ENCODE measurements at places on chromosomes 5 and 9. TPM values are rescaled to one million over a fixed set of nuclear protein-coding genes. Genes with fewer than 3 reads are reported as not detected.

The GPX8 gene
- not detected for total RNA-seq

The LCN12 gene
- 2.4 TPM for total RNA-seq

The HSD17B3 gene
- not detected for total RNA-seq

The PDCD1LG2 gene
- 1.2 TPM for total RNA-seq

The PHYHD1 gene
- 0.77 TPM for total RNA-seq

The ZBTB26 gene
- 11.3 TPM for total RNA-seq

The FIBCD1 gene
- not detected for total RNA-seq

The HEMGN gene
- total RNA-seq = 1.2 TPM

The TMEM171 gene
- total RNA-seq = not detected

The GALNT12 gene
- 5.5 TPM for total RNA-seq

The SPATA31D4 gene
- total RNA-seq = not detected

DNA sequence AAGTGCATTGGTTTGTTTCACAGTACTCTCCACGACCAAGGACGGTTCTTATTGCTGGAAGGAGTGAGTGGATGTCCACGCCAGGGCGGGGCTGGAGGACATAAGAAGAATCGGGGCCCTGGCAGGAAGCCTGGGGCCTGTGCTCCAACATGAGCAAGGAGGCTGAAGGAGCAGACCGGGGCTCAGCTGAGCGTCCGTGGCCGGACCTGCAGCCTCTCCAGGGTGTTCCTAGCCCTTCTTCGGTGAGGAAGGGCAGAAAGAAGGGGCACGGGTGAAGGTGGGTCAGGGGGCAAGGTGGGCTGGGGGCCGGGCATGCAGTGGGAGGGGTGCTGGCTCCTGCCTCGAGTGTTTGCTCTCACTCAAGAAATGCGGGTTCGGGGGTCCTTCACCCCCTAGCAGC lies 18.1 kb downstream of the FAM78A start:
- ATAC-seq = no peak

DNA sequence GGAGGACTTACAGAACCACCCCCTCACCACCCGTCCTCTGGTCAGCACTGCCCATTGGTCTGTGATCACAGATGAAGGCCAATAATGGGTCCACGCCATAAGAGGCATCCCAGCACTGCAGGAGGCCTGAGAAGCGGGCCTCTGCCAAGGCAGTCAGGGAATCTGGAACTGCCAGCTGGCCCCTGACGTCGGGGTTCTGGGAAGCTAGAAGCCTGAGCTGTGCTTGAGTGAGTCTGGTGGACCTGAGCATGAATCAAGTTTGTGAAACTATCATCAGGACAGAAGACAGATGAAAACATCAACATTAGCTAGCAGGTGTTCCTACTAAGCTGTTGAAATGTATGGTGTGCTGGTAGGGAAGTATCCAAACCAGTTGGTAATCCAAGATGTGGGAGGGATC lies 7.8 kb downstream of the ANGPTL2 start:
- no peak for ATAC-seq

DNA sequence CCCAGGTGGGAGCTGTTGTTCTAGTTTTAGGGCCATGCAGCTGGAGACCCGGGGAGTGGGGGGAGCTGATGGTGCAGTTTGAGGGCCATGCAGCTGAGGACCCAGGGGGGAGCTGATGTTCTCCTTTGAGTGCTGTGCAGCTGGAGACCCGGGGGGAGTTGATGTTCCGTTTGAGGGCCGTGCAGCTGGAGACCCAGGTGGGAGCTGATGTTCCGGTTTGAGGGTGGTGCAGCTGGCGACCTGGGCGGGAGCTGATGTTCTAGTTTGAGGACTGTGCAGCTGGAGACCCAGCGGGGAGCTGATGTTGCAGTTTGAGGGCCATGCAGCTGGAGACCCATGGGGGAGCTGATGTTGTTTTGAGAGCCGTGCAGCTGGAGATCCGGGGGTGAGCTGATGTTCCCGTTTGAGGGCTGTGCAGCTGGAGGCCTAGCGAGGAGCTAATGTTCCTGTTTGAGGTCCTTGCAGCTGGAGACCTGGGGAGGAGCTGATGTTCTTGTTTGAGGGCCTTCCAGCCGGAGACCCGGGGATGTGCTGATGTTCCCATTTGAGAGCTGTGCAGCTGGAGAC lies 14.6 kb downstream of the PDCD6 start:
- ATAC-seq = no peak

- no peak for ATAC-seq
Observed at GRCh38 chr5:156230887-156231286, 96.1 kb upstream of the SGCD start.

GRCh38 chr9:68416936-68417564 lies 60.6 kb downstream of the PGM5 start:
- no peak for ATAC-seq

- no peak for ATAC-seq
Observed at GRCh38 chr5:137575847-137576246, 76.7 kb upstream of the SPOCK1 start.

GRCh38 chr9:130433168-130433946 lies 11.4 kb upstream of the ASS1 start:
- peak; percentile 58 for ATAC-seq

DNA sequence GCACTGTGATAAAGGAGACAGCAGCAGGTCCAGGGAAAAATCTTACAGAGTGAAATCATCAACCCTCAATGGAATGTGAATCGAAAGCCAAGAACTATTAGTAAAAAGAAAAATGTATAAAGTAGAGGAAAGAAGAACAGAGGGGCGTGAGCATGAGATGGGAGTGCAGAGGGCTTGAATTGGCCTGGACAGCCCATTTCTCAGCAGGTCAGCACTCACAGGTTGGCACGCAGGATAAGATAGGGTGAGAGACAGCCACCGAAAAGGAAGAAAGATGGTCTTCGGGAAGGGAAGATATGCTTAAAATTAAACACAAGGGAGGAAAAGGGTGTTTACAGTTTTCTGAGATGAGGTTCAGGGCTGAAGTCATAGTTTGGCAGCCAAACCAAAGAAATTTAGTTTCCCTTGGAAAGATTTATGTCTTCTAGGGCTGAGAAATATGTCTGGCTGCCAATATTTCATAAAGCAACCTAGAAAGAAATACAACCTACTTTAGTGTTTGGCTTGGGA lies 524.7 kb downstream of the SPATA31D1 start:
- ATAC-seq = no peak

- ATAC-seq = no peak
Observed at GRCh38 chr9:133945977-133946753, 46.0 kb downstream of the VAV2 start.

- no peak for ATAC-seq
Observed at GRCh38 chr5:1029282-1029944, 20.8 kb downstream of the NKD2 start.

DNA sequence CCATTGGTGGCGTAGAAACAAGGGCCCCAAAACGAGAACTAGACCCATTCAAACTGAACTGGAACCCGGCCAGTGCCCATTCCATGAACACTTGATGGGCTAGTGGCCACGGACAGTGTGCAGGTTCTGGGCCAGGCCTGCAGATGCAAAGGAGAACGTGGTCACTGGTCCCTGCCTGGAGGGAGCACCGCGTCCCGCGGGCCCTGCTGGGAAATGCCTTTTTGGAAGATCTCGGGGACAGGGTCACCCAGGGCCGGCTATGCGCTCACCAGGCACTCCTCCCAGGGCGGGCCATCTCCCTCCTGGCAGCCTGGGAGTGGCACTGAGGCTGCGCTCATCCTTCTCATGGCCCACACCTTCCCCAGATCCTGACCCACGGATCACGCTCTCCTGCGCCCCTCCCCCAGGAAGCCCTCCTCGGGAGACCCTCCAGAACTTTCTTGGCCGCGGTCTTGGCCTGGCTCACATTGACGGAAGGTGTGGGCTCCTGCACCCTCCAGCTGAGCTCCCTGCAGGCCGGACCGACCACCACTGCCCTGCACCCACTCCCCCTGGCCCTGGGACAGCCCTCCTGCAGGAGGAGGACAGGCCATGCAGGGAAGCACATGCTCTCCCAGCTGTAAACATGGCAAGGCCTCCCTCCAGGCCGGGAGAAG lies 2.8 kb upstream of the DIPK1B start:
- no peak for ATAC-seq

DNA sequence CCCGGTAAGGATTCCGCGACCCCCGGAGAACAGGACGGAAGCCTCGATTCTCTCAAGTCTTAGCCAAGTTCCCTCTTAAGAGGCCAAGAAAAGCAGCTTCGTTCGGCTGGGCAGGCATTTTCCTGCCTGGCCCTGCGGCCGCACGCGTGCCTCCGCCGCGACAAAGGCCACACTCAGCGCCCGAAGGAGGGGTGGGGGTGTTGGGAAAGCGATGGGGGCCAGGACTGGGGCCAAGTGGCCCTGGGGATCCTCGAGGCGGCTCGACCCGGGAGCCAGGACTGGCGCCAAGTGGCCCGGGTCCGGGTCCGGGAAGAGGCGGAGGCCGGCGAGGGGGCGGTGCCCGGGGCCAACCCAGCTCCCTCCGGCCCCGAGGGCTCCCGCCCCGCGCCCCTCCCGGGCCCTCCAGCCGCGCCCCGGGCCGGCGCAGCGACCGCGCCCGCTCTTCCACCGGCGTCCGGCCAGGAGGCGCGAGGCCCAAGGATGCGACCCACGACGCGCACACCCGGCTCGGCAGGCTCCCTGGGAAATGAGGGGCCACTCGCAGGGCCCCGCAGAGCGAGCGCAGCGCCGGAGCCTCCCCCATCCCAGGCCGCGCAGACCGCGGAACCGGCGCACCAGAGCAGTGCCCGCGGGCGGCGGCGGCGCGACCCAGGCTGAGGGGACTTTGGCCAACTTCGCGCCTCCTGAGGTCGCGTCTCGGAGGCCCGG lies 756 bp downstream of the VAV2 start:
- ATAC-seq = peak; percentile 5

- no peak for ATAC-seq
Observed at GRCh38 chr5:13218518-13218917, 726.0 kb downstream of the DNAH5 start.

DNA sequence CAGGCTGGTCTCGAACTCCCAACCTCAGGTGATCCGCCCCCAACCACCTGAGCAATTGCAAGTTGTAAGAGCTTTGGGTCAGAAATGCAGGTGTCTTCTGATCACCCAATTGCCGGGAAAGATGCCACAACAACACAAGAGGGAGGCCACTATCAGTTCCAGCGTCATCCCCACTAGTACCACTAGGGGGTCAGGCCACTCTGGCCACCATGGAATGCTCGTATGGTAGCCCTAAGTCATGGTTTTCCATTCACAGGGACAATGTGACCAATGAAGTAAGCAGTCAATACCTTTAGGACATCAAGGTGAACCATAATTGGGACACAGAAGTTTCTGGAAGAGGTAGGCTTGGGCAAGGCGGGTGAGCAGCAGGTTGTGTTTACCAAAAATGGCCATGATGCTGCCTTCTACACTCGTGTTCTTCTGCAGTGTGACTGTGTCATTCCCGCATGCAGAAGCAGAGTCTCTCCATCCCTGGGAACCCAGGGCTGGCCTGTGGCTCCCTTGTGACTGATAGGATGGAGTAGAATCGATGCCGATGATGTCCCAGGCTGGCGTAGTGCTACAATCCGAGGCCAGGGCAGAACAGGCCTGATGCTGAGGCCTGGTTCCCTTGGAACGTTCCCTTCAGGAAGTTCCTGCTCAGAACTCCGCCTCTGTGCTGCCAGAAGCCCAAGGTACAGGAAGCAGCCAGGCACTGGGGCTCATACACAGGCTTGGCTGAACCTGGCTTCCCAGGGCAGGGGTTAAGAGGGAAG lies 42.2 kb upstream of the ANKRD33B start:
- ATAC-seq = no peak

DNA sequence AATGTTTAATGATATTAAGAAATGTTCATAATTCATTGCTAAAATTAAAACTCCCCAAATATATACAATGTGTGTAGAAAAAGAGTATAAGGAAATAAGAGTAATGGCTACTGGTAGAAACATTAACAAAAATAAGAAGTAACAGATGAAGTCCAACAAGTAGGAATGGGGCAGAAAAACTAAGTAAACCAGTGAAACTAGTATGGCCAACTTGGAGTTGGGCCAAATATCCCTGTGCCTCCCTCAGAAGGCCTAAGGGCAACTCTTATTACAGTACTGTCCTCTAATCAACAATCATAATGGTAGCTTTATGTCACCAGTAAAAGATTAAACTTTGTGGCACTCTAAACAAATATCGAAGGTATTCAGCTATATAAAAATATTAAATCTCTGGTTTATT lies 93.5 kb downstream of the SSBP2 start:
- ATAC-seq = no peak

DNA sequence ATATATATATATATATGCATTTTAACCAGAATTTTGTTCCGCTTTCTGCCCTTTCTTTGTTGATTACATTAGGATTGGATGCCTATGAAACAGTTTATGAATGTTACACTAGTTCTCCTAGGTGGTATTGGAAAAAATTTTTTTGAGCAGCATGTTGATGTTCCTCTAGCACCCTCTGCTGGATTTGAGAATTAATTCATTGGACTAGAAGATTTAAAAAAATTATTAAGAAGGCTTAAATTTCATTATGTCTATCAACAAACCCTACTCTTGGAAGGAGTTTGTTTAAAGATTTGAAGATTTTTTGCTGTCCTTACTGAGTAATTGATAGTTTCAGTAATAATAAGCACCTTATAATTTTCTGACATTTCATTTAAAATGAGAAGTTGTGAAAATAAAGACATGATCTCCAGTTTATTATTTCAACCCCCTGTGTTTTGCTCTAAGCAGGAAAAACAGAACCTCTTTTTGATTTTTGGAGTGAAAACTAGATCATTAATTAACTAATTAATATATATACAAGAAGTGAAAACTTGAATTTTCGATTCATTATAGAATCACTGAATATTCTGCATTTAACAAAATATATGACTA lies 89.6 kb downstream of the CCDC171 start:
- ATAC-seq = no peak

DNA sequence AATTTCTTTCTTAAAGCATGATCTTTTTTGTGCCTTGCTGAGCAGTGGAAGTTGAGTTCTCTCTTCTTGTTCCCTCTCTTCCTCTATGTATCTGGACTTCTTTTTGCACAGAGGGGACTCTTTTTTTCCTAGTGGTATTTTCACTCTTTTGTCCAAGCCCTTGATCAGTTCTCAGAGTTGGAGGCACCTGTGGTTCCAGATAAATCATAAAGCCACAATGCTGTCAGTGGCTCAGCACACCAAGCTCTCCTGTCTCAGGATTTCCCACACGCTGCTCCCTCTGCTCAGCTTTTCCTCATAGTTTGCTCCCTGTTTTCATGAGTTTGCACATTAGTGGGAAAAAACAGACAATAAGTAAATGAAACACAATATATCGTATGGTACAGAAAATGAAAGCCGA lies 110.3 kb upstream of the ZNF608 start:
- no peak for ATAC-seq

GRCh38 chr5:59760785-59761348 lies 132.7 kb downstream of the PDE4D start:
- ATAC-seq = peak; percentile 94

- ATAC-seq = no peak
Observed at GRCh38 chr5:61933787-61934626, 372.0 kb upstream of the KIF2A start.

GRCh38 chr5:117812861-117813260 lies 1175.5 kb downstream of the DTWD2 start:
- ATAC-seq = no peak

GRCh38 chr5:181217803-181218062 lies 5.3 kb upstream of the TRIM41 start:
- ATAC-seq = peak; percentile 11

DNA sequence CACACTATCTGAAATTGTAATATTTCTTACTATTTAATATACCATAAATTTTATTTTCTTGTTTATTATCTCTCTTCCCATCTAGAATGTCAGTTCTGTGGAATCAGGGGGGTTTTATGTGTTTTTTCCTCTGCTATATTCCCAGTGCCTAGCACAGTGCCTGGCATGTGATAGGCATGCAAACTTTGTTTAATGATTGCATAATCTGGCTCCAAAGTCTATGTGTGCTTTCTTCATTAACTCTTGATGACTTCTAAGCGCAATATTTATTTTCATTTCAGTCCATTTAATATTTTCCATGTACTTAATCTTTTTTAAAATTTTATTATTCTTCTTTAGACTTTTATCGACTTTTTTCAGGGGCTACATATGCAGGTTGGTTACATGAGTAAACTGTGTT lies 60.4 kb upstream of the CDK5RAP2 start:
- ATAC-seq = no peak

Measured in activated T-helper 17 cell treated with anti-CD3 and anti-CD28 coated beads, Interleukin-2, amount 50 U/mL, for 72 hours (primary cell).